ENCODE measurements at places on chromosomes 2 and 18.

GRCh38 chr2:131041402-131042147 lies 51.7 kb downstream of the FAM168B start:
- DNase-seq = no peak

DNA sequence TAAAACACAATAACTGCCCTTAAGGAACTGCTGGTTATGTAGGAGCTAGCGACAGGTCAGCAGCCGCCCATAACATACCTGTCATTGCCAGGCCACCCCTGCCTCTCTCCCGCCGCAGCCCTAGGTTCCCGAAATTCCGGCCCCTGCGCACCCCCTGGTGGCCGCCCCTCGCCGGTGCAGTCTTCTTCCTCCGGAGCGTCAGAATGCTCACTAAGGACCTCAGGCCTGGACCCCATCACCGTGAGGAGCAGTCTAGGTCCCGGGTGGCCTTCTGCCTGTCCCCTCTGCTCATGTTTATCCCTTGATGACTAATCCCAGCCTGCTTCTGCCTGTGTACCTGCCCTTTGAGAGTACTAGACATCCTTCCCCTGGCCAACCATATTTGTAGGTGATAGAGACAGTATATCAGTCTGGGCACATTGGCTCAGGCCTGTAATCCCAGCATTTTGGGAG lies 115.7 kb upstream of the SLC1A4 start:
- peak; percentile 59 for DNase-seq

- DNase-seq = no peak
Observed at GRCh38 chr2:32838418-32838817, 108.3 kb upstream of the LTBP1 start.

- no peak for DNase-seq
Observed at GRCh38 chr18:74468547-74469061, 11.5 kb upstream of the DIPK1C start.

GRCh38 chr18:28846958-28847357 lies 670.0 kb upstream of the CDH2 start:
- DNase-seq = no peak

GRCh38 chr2:61620244-61621159 lies 82.3 kb upstream of the XPO1 start:
- no peak for DNase-seq

DNA sequence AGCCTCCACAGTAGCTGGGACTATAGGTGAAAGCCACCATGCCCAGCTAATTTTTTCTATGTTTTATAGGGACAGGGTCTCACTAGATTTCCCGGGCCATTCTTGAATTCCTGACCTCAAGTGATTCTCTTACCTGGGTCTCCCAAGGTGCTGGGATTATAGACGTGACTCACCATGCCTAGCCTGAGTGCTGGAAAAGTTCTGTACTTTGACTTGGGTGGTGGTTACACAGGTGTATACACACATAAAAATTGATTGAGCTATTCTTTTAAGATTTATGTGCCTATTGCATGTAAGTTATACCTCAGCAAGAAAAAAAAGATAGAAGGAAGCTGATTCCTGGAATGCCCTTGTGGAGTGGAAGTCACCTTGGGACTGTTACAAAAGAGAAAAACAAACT lies 34.8 kb upstream of the KCNF1 start:
- no peak for DNase-seq

DNA sequence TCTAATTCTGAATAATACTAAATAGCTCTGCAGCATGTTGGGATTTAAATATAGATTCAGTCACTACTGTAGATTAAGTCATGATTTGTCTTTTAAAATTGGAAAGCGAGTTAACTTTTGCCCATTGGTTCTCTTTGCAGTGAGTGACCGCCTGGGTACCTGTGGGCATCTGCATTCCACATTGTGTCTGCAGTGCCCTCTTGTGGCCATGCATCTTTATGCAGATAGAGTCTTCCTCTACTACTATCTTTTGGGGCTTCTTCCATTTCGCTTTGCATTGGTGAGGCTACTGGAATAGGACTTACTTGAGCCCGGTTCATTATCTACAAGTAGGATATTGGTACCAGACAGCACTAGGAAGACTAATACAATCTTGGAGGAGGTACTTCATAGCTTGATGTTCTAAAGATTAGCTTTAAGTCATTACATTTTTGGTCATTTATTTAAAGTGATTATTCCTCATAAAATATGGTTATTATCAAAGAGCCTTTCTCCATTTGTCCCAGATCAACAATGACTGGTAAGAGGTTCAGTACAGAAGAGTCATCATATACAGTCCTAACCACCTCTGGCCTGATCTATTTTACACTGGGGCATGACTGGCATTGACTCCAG lies 203.0 kb downstream of the SOCS6 start:
- peak; percentile 42 for DNase-seq

DNA sequence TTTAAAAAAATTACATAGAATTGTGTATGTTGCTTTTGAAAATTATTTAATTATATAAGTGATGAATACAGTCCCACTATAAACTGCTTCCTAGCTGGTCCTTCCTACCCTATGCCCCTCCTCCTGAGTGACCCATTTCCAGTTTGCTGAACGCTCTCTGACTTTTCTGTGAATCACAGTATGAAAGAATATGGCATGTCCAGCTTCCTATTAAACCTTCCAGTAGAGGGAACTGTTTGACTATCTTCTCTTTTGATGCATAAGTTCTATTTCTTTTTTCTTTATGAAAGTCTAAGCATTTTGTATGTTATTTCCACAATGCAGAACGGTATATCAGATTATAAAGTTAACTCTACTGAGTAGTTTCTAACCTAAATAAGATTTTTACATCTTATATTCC lies 41.3 kb downstream of the PSMG2 start:
- no peak for DNase-seq

DNA sequence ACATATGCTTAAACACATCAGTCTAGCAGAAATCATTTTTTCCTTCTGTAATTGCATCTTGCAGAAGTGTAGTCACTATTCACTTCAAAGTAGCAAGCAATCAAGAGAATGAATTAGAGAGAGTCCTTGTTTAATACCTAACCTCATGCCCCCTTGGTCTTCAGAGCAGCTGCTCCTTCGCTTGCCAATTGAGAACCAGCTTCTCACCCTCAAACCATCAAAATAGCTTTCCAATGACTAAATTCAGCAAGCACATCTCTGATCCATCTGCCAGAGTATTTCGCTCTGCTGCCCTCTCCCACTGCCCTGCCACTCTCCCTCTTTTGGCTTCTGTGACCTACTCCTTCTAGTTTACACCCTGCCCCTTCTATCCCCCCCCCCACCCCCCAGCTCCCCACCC lies 120.7 kb upstream of the AGAP1 start:
- DNase-seq = no peak

GRCh38 chr18:35731701-35732100 lies 150.2 kb downstream of the GALNT1 start:
- DNase-seq = no peak

DNA sequence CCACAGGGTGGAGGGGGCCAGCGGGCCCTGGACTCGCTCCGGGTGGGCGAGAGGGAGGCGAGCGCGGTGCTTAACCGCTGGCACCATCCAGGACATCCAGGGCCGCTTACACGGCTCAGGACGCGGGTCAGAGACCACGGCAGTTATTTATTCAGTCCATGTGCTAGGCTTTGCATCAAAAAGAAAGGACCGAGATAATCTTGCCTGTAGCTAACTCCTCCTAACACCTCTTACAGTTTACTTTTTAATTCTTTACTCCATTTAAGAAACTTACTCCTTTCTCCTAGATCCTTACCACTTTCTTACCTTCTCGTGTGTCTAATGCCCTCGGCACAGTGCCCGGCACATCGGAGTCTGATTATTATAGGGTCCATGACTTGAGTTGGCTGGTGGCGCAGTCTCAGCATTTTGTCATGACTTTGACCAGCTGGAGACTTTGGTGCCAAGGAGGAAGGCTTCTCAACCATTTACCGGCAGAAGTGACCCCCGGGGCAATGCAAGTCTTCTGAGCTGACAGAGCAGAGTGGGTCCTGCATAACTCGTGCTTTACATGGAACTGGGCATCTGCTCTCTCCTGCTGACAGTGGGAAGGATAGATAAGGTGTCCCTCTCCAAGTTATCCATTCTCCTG lies 503 bp downstream of the ANXA4 start:
- no peak for DNase-seq

DNA sequence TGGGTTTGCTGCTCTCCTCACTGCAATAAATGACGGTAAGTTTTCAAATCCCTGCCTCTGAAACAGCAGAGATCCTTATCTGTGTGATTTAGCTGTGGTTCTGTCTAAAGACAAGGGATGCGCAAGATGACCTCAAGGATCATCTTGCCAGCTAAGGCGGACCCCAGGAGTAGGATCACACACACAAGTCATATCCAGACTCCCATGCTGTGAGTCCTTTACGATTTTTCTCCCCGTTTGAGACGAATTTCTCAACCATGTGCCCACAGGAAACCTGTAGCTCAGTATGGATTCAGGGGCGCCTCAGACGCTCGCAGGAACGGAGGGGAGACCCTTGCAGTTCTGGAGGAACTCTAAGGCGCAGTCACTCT lies 11.1 kb upstream of the DCTN1 start:
- DNase-seq = no peak

GRCh38 chr2:222813177-222813843 lies 47.5 kb upstream of the ACSL3 start:
- no peak for DNase-seq

- DNase-seq = no peak
Observed at GRCh38 chr2:126953483-126953882, 54.8 kb downstream of the TEX51 start.

GRCh38 chr2:31203916-31204315 lies 13.4 kb downstream of the CAPN14 start:
- no peak for DNase-seq

DNA sequence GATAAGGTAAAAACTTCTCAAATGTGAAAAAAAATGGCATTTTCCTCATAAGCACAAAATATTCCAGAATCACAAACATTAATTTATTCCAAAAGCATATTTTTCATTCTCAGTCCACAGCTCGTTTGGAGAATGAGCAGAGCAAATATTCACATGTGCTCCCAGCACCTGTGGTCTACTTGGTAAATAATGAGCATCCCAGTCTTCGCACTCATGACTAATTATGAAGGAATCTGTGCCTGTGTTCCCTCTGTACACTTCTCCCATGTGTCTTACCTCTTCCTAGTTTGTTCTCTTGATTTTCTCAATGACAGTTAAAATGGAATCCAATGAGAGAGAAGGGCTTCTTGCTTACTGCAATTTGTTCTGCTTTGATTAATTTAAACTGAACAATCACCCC lies 671.0 kb upstream of the SOX11 start:
- no peak for DNase-seq

Data from stimulated activated CD4-positive, alpha-beta T cell treated with anti-CD3 and anti-CD28 coated beads, Interleukin-12 subunit alpha, Interleukin-12 subunit beta, amount 100 ng/mL, for 24 hours (primary cell).